ENCODE measurements at places on chromosomes 2 and 18.
A peak's percentile ranks its signal among the peaks of the same experiment; 100 is the strongest.

- DNase-seq: no peak
These were observed 68.2 kb downstream of the ZSWIM2 start for GRCh38 chr2:186780701-186781316.

DNA sequence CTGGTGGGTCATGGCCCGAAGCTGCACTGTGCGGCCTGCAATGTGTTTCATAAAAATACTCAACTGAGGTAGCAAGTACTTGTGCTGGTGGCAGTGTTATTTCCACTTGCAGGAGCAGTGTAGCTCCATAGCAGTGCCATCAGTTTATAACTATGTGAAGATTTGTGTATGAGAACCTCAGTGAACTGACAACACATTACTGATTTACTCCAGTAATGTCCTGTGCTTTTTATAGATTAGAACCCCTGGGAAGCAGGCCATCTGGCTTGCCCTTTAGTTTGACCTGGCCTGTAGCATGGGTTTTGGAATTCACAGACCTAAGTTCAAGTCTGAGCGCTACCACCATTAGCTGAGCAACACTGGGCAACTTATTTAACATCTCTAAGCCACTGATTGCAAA lies 99.7 kb upstream of the AQP4 start:
- no peak for DNase-seq

GRCh38 chr2:37300146-37300545 lies 24.5 kb downstream of the PRKD3 start:
- DNase-seq: no peak

- DNase-seq: no peak
These were observed 19.0 kb downstream of the DGKD start for GRCh38 chr2:233373316-233373715.

- DNase-seq: no peak
These were observed 386.8 kb downstream of the XIRP2 start for GRCh38 chr2:167275046-167275445.

DNA sequence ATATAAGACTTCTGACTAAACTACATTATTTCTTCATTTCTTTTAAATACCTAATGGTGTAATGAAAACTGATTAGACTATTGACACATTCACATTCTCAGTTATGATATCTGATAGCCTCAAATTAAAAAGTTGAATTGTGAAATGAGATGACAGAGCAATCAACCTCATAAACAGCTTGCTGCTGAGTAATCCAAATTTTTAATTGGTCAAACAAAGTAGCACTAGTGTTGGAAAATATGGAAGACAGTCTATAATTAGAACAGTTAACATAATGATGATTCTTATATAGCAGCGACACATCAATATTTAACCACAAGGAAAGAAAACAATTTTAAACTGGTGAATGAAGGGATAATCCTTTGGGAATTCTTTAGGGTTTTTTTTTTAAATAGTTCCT lies 91.9 kb upstream of the LRP1B start:
- no peak for DNase-seq

GRCh38 chr2:219906114-219907010 lies 278.9 kb downstream of the SLC4A3 start:
- DNase-seq: no peak

GRCh38 chr18:79374408-79375171 lies 21.1 kb upstream of the NFATC1 start:
- no peak for DNase-seq

DNA sequence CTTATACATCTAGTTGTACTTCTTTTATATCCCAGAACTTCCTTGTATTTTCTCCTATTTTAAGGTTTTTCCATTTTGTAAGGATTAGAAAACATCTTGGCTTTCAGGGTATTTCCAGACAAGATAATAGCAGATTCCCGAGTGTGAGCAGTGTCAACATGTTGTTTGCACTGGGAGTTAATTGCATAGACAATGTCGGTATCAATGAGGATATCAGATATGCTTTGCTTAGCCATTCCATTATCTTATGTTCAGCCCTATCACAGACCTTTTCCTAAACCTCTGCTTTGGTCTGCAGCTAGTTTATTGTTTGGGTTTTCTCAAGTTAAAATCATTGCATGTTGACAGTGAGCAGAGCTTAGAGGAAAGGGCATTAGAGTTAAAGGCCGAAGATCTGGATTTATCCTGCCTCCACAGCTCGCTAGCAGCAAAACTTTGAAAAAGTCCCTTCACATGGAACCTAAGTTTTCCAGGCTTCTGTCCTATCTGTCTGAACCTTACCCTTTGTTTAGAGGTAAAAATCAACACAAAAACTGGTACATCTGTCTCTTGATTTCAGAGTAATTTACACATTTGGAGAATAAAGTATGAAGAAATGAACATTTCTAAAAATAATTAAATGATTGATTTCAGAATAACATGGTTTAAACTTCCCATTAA lies 355.4 kb downstream of the KIAA1328 start:
- no peak for DNase-seq

DNA sequence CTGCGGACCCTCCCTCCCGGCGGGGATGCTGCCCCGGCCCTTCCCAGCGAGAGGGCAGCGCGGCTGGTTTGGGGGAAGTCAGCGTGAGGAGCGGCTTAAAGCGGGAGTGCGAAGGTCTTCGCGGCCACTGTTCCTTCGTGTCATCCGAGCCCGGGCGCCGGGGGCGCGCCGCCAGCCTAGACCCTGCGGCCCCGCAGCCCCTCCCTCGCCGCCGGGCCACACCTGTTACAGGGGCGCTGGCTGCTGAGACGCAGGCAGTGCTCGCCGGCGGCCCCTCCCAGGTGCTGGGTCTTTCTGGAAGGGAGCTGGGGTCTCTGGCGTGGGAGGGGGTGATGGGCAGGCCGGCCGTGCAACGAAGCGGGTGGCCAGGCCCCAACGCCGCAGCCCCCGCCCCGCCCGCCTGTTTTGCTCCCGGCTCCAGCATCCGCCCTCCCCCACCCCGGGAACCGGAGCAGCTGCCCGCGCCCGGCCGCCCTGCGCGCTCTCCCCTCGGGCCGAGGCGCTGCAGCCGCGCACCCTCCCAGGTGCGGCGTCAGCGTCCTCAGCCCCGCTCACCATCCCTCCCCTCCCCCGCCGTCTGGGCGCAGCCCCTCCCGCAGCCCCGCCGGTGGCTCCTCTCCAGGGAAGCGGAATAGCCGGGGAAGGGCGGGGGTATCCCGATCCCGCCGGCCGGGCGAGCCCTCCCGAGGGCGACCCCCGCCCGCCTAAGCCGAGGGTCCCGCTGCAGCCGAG lies 727 bp downstream of the KIF1A start:
- no peak for DNase-seq

GRCh38 chr2:155209696-155210450 lies 511.4 kb downstream of the KCNJ3 start:
- DNase-seq: no peak

- no peak for DNase-seq
These were observed 172.1 kb upstream of the PID1 start for GRCh38 chr2:229443141-229443540.

GRCh38 chr2:95345563-95346230 lies 48.5 kb downstream of the KCNIP3 start:
- DNase-seq: peak; percentile 54

DNA sequence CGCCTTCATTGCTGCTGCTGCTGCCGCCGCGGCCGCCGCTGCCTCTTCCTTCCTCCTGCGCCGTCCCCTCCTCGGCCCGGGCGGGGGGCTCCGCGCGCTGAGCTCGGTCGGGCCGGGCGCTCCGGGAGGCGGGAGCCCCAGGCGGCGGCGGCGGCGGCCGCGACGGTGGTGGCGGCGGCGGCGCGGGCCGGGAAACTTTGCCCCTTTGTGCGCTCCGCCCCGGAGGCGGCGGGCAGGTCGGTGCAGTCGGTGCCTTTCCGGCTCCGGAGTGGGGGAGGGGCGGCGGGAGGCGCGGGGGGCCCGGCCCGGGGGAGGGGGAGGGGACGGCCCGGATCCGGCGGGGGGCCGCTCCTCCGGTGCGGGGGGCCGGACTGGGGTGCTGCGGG lies 205 bp downstream of the TET3 start:
- DNase-seq: peak; percentile 57

GRCh38 chr18:21761471-21762115 lies 21.0 kb downstream of the MIB1 start:
- DNase-seq: no peak

DNA sequence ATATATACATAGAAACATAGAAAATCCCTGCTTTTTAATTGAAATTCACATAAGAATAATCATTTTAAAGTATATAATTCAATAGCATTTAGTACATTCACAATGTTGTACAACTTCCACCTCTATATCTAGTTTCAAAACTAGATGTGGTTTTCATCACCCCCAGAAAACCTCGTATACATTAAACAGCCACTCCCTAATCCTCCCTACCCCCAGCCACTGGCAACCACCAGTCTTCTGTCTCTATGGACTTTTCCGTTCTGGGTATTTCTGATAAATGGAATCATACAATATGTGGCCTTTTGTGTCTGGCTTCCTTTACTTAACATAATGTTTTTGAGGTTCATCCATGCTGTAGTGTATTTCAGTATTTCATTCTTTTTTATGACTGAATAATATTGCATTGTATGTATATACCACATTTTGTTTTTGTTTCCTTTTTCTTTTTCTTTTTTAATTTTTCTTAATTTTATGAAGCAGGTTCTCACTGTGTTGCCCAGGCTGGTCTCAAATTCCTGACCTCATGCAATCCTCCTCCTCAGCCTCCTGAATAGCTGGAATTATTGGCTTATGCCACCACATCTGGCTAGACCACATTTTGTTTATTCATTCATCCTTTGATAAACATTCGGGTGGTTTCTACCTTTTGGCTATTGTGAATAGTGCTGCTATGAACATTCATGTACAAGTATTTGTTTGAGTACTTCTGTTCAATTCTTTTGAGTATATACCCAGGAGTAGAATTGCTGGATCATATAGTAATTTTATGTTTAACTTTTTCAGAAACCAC lies 50.6 kb upstream of the RNF152 start:
- no peak for DNase-seq

GRCh38 chr2:125095826-125096225 lies 1070.7 kb downstream of the CNTNAP5 start:
- DNase-seq: no peak

- DNase-seq: no peak
These were observed 49.1 kb downstream of the CCDC195 start for GRCh38 chr2:224666951-224667553.

- no peak for DNase-seq
These were observed 340.2 kb upstream of the HNRNPA3 start for GRCh38 chr2:176872406-176872805.

DNA sequence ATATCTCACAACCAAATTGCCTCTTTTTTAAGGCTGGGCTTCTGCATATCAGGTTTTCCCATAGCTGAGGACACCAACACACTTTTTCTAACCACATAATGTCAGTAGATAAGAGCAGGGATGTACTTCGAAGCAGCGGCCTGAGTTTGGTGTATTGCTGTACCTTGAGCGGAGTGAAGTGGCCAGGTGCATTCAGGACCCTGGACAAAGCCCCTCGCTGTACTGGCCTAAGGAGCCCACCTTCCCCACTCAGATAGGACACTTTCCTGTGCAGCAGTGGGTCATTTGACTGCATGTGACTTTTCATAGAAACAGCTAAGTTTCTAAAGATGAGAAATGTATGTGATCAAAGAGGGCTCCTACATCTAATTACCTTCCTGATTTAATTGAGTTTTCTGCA lies 212.5 kb downstream of the GBX2 start:
- DNase-seq: no peak

DNA sequence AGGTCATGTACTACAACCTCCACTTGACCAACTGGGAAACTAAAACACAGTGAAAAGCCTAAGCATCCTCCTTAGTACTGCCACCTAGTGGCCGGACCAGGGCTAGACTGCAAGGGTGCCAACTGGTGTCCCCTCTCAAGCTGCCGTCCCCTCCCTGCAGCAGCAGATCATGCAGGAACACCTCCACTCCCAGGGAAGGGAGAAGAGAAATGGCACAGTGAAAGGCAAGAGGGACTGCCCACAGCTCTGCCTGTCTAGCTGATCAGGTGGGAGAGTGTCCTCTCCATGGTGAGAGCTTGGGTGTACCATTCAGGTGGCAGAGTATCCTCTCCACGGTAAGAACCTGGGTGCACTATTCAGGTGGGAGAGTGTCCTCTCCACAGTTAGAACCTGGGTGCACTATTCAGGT lies 78.1 kb downstream of the AAK1 start:
- DNase-seq: peak; percentile 58

GRCh38 chr2:237652181-237652580 lies 24.8 kb downstream of the LRRFIP1 start:
- DNase-seq: no peak

DNA sequence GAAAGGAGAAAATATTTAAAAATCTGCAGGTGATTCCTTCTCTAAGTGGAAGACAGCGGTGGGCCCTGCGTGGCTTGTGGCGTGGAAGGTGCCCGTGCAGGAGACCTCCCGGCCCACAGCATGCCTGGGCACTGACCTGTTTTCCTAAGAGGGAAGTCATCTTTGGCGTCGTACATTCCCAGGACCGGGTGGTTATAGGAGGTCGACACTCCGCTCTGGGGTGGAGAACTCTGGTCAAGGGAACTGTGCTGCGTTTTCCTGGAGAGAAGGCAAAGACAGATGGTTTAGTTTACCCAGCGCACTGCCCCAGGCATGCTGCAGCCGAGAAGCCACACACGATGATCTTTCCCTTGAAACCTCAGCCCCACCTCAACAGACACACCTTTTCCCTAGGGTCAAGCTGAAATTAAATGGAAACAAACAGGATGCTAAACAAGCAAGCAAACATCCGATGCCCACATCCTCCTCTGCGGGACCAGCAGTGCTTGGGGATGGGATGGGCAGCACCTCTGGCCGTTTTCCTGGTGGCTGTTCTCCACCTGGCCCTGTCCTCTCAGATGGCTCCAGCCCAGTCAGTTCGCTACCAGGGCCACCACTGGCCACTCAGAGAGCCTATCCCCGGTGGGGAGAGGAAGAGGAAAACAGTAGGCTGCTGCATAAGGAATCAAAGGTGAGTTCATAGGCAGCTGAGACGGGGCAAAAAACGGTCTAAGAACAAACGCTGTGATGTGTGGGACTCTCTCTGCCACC lies 244.1 kb downstream of the HDAC4 start:
- DNase-seq: no peak

DNA sequence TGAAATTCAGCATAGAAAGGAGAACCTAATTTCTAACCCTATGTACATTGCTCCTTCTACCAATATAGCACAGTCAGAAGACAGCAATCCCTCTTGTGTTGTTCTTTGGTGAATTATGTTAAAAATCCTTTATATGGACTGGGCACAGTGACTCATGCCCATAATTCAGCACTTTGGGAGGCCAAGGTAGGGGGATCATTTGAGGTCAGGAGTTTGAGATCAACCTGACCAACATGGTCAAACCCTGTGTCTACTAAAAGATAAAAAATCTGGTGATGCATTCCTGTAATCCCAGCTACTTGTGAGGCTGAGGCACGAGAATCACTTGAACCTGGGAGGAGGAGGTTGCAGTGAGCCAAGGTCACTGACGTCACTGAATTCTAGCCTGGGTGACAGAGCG lies 195.6 kb downstream of the TMX3 start:
- DNase-seq: no peak

DNA sequence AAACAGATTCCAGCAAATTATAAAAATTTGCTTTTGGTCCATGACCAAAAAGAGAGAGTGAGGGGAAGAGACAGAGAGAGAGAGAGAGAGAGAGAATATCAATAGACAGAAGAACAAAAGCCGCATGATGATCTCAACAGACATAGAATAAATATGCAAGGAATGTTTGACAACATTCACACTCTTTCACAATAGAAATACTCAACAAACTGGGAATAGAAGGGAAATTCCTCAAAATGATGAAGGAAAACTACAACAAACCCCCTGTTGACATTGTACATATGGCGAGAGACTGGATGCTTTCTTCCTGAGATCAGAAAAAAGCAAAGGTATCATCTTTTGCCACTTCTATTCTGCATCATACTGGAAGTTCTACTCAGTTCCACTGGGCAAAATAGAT lies 309.7 kb downstream of the RAD51AP2 start:
- no peak for DNase-seq
